ENCODE measurements at places on chromosomes 12 and 14.
A peak's percentile ranks its signal among the peaks of the same experiment; 100 is the strongest.

GRCh38 chr12:84804691-84805473, 107.7 kb downstream of the SLC6A15 start:
- DNase-seq: no peak

DNA sequence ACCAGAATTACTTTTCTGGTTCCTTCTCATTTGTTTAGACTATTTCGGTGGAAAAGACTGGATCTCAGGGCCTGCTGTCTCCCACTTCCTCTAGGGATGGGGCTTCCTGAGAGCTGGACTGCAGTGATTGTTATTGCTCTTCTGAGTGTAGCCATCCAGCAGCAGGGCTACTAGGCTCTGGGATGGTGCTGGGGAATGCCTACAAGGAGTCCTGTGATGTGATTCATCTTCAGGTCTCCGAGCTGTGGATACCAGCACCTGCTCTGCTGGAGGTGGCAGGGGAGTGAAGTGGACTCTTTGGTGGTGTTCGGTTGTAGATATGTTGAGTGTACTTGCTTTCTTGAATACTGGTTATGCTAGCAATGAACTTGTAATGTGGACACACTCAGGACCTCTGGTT, 42.7 kb downstream of the AEBP2 start:
- no peak for DNase-seq

- DNase-seq: no peak
These were observed 7.5 kb downstream of the PTGR2 start for GRCh38 chr14:73859145-73859544.

GRCh38 chr14:57413849-57414248, 23.5 kb downstream of the NAA30 start:
- DNase-seq: no peak

- DNase-seq: peak; percentile 83
These were observed 3.9 kb downstream of the KDM2B start for GRCh38 chr12:121576851-121577391.

- no peak for DNase-seq
These were observed 2.8 kb upstream of the SLC48A1 start for GRCh38 chr12:47770086-47770726.

DNA sequence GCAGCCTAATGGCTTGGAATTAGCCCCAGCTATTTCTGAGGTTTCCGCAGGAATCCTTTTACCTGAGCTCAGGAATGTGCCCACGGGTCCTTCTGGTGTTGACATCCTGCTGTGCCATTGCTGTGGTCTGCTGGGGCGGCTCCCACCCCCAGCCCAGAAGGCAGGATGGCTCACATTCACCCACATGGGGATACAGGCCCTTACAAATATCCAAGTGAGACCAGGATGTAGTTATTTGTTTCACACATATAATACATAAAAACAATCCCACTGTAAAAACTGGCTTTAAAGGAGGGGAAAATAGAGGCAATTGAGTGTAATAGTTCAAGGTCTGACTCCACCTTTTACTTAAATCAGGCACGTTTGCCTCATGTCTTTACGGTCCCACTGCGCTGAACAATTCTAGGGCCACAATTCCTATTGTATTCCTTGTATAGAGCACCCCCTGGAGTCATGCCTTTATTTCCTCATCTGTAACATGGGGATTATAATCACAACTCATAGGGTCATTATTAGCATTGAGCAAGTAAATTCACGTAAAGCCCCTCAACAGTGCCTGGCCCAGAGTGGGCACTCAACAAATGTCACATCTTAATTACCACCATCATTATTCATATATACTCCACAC, 57.2 kb upstream of the FICD start:
- DNase-seq: no peak

- no peak for DNase-seq
These were observed 20.6 kb downstream of the GNG2 start for GRCh38 chr14:51880835-51881580.

DNA sequence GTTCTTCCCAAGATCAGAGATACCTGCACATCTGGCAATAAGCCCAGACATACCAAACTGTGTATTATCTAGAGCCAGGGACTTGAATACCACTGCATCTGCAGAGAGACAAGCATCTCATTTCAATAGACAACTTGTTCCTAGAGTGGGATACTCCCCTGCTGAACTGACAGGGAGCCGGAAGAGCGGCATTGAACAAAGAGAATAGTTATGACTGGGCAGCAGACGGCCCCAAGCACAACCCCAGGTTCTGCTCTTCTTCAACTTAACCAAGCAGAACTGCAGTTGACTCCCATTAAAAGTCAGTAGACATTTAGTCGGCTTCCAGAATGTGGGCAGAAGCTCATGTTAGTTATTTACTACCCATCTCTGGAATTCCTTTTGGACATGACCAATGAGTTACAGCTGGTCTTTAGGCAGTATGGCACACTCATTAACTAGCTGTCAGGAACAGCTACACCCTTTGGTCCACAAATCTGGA, 112.9 kb downstream of the HMGA2 start:
- DNase-seq: peak; percentile 98

- DNase-seq: no peak
These were observed 24.3 kb upstream of the PARP11 start for GRCh38 chr12:3897371-3897971.

DNA sequence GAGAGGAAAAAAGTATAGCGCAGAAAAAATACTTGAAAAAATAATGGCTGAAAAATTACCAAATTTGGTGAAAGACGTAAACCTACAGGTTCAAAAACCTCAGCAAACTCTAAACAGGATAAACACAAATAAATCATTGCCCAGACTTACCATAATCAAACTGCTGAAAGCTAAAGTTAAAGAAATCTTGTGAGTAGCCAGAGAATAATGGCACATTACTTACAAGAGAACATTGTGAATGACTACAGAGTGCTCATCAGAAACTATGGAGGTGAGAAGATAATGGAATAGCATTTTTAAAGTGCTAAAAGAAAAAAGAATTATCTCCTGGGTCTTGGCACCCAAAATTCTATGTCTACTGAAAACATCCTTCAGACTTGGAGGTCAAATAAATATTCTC, 36.0 kb downstream of the ATF1 start:
- DNase-seq: no peak

GRCh38 chr14:68331426-68331825, 461.4 kb downstream of the ZFP36L1 start:
- DNase-seq: no peak

DNA sequence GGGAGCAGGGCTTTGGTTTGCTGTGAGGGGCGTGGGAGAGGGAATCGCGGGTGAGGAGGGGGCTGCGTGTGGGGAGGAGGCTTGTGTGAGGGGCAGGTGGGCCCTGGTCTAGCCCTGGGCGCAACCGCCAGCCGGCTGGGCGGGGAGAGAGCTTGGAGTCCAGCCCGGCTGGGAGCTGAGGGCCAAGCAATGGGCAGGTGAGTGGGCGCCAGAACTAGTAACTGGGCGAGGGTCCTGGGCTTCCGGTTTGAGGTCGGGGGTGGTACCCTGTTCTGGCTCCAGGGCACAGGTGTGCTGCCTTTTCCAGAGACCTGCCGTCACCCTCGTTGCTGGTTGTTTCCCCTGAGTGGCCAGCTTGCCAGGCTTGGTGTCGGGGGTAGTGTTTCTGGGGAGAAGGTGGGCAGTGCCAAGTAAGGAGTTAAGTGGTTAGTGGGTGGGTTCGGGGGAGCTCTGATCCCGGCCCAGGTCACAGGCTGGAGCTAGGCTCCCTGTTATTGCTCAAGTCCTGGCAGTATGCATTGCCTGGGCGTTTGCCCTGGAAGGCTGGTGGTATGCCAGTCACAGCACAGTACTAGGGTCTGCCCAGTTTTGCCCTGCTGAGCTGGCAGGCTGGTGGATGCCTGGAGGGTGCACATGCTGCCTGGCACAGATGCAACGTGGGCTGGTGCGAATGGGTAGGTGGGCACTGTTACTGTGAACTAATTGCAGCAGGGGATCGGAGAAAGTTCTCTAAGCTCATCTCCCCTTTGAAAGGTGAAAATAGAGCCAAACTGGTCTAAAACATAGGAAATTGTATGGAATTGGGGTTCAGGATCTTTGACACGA, 683 bp downstream of the CIPC start:
- DNase-seq: no peak

- DNase-seq: no peak
These were observed 153.0 kb downstream of the NOVA1 start for GRCh38 chr14:26444822-26445221.

DNA sequence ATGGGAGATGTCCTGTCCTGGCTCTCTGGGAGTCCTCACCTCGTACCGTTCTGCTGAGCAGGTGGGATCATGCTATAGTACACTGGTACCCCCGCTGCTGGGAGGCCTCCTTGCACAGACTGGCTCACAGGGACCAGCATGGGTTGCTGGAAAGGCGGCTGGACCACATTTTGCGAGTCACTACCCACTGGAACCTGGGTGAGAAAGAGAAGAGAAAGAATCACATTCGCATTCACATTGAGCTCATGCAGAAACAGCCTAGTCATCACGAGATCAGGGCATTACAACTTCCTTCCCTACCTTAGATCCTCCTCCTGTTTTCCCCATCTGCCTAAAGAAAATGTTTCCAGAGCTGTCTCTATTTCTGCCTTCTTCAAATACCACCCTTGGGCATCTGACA, 17.3 kb upstream of the STAC3 start:
- no peak for DNase-seq

GRCh38 chr12:64296301-64296700, 74.2 kb upstream of the KICS2 start:
- no peak for DNase-seq

- DNase-seq: no peak
These were observed 12.0 kb upstream of the BLTP3B start for GRCh38 chr12:100154474-100155247.

DNA sequence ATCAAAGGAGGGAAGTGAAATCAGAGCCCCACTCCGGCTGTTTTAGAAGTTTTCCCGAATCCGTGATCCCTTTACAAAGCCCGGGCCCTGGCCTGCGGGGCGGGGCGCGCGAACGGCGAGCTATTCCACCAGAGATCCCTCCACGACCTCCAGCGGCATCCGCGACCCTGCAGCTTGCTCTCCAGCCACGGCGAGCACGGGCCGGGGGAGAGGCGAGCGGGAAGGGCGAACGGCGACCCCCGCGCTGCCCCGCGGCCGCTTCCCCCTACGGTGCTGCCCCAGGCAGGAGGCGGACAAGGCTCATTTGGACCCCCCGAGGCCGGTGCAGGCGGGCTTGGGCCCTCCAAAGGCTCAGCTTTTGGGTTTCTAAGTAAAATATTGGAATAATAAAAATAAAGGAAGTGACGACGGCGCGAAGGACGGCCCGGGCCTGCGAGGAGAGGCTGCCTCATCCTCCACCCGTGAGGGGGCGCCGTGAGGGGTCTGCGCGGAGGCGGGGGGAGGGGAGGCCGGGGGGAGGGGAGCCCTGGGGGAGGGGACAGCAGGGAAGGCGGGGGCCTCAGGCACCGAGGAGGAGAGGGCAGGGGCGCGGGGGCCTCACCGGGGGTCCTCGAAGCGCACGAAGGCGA, 613 bp downstream of the SRSF9 start:
- DNase-seq: peak; percentile 31

DNA sequence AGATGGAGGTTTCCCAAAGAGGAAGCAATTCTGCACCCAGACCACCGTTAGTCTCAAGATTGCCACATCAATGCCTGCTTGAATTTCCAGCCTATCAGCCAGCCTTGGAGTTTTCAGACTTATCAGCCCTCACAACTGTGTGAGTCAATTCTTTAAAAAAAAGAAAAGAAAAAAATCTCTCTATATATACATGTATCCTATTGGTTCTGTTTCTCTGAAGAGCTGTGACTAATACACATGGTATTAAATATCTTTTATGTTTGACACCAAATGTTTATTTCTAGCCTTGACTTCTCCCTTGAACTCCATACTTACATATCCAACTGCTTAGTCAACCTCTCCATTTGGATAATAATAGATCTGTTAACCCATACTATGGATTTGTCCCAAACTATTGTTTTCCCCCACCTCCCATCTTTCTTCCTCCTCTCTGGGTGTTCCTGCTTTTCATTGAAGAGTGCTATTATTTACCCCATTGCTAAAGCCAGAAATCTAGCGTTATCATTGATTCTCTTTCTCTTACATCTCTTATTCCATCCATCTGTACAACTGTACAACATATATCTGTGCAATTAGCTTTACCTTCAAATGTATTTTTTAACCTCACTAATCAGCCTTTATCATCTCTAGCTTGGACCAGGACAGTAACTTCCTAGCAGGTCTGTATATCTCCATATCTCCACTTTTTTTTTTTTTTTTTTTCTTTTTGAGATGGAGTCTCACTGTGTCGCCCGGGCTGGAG, 22.7 kb upstream of the EID3 start:
- peak; percentile 36 for DNase-seq

DNA sequence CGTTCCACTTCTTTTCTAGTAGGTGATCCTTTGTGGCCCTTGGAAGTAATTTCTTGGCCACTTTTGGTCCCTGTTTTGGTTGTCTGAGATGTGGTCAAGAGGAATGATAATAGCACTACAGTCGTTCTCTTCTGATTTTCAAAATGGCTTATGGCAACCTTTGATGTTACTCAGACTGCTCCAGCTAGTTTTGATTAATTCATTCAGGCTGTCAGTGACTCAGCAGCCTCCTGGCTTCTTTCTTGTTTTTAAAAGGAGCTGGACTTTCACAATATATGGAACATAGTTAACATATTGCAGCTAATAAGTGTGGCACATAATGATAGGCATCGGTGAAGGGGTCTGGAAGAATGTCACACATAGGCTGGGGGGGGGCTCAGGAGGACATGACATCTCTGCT, 47.3 kb downstream of the WDR20 start:
- no peak for DNase-seq

GRCh38 chr14:51576879-51577278, 74.8 kb upstream of the FRMD6 start:
- DNase-seq: no peak

GRCh38 chr14:25833341-25834126, 764.3 kb downstream of the NOVA1 start:
- DNase-seq: no peak

GRCh38 chr12:117352206-117352605, 9.2 kb downstream of the NOS1 start:
- DNase-seq: no peak

DNA sequence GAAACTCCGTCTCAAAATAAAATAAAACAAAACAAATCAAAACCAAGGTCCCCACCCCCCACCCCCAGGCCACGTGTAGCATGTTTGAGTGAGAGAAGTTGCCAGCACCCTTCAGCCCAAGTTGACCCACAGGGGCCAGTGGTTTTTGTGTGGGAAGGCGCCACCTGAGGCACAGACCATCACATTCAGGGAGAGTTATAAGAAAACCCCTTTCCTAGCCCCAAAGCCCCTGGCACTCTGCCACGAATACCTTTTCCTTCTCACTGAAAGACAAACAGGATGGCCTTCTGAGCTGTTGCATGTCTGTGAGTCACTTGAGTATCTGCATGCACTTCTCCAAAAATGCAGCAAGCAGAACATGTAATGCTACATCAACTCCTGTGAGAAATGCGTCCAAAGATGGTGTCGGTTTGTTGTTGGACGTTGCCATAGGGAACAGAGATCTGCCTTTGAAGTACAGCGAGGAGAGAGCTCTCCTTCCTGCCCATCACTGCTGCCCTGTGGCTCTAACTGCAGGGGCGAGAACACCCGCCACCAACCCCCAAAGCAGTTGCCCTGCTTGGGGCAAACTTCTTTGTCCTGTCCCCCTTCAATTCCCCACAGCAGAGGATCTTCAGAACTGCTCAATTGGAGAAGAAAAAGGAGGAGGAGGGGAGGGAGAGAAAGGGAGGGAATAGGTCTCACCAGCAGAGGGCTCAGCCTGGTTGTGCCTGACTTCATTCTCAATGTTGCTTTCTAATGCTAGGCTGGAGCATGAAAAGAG, 2.7 kb upstream of the TRAF3 start:
- DNase-seq: no peak

GRCh38 chr12:70448371-70448770, 82.3 kb downstream of the KCNMB4 start:
- no peak for DNase-seq

GRCh38 chr14:102461490-102462338, 47.9 kb downstream of the ANKRD9 start:
- no peak for DNase-seq

All from T1000 (cell line).